ENCODE measurements at places on chromosomes 6 and 20.

DNA sequence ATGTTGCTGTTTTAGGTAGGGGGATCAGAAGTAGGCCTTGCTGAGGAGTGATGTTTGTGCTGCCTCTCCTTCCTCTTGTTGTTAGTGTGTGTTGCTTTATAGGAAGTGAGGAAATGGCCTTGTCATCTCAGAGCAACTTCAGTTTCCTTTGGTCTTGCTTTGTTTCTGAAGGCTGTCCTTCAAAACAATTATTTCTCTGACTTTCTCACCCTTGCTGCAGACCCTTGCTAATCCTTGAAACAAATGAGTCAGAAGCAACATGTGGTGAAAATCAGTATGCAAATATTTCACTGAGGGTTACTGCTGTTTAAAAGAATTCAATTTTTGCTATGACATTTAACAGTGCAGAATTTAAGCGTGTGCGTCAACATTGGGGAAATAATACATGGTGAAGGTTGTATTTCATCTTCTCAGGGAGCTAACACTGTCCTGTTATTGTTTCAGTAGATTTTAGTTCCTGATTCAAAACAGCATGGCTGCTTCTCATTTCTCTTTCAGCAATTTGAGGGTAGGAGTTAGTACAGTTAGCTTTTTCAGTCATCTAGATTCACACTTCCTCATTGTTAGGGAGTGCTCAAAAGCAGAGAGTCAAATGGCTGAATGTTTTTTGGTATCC is 13.8 kb downstream of the RNF144B start:
- DNase-seq, result peak; percentile 53

DNA sequence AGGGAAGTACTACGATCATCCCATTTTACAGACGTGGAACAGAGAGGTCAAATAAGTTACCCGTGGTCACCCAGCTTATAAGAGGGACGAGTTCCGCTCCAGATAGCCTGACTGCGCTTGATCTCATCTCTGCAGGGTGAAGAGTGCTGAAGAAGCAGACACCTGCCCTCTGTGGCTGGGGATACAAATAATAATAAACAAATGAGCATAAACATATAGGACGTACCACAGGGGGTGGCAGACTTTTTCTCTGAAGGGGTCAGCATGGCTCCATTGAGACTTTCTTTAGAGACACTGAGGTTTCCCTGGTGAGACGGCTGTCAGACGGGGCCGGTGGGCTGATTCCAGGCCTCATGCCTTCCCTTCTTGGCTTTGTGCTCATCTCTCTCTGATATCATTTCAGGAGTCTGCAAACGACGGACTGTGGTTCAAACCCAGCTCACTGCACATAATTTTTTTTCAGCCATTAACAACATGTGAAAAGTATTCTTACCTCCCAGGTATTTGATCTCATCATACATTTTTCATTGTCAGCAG is 47.1 kb downstream of the IRF4 start:
- DNase-seq, result no peak

GRCh38 chr6:9025796-9026394 is 590.5 kb upstream of the SLC35B3 start:
- DNase-seq, result no peak

GRCh38 chr20:41748756-41749582 is 130.8 kb upstream of the CHD6 start:
- no peak for DNase-seq
